ENCODE measurements at places on chromosomes 5 and 9.

- DNase-seq: no peak
These were observed 137.6 kb downstream of the ADGRV1 start for GRCh38 chr5:90696153-90696552.

DNA sequence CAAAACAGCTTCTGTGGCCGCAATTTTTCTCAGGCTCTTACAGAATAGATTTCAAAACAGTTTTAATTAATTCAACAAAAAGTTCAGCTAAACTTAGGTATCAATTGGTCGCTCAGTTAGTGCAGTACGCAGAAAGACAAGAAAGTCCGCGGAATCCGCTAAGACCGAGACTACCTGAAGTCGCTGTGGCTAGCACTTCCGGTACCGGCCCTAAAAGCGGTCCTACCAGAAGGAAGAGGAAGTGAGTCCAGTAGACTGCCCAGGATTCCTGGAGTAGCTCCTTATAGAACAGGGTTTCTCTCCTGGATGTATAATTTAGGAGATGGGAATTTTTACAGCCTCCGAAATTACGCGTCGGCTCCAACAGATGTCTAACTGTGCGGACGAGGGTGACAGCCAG lies 16.6 kb upstream of the PCDHB2 start:
- DNase-seq: no peak

GRCh38 chr9:73264631-73265030 lies 113.0 kb downstream of the ANXA1 start:
- no peak for DNase-seq

DNA sequence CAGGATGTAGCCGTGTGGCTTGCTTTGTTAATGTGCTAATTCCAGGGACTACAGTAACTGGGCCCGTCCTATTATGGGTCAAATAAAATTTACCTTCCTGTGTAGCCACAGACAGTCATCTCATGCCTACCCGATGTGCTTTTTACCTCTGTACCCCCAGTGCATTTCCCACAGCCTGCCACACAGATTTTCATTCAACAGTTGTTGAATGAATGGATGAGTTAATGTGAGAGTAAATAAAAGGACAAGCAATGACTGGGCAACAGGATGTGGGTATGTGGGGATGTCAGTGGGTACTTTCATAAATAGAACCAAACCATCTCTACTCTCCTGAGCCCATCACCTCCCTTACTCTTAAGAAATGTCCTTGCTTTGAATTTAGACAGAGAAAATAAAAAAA lies 441.2 kb upstream of the ZNF462 start:
- DNase-seq: no peak

GRCh38 chr5:39228596-39228995 lies 9.2 kb upstream of the FYB1 start:
- DNase-seq: no peak

GRCh38 chr9:70641031-70641430 lies 226.6 kb upstream of the KLF9 start:
- no peak for DNase-seq

DNA sequence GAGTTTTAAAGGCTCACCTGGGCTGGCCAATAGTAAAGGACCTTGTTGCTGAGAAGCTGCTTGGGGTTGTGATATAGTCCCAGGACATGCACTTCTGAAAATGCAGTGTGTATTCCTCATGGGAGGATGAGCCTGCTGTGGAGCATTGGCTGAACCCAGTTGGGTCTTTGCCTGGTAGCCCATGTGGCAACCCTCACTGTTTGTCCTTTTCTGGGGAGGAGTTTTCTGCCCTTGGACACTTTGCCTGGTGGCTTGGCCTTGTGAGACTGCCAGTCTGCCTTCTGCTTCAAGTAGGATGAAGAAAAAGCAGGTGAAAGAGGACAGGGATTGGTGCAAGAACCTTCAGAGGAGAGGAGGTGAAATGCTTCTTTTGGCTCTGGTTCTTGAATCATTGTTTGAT lies 4.0 kb downstream of the TENT4A start:
- DNase-seq: no peak

DNA sequence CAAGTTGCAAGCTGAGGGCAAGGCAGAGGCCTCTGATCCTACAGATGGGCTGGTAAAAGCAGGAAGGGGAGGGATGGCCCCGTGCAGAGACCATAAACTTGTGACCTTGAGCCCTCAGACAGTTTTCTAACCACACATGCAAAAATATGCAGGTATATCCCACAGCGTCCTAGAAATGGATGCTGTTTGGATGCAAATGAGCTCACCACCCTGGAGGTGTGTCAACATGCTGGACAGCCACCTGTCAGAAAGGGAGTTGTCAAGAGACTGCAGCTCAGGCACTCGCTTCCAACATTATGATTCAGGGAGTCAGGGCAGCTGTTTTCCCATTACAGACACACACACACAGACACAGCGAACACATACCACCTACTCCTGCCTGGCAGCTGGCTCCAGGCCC lies 97.3 kb upstream of the PANK3 start:
- no peak for DNase-seq

GRCh38 chr5:139193928-139194327 lies 4.2 kb downstream of the SIL1 start:
- DNase-seq: no peak

- DNase-seq: no peak
These were observed 206.6 kb downstream of the SEMA5A start for GRCh38 chr5:9339206-9339818.

DNA sequence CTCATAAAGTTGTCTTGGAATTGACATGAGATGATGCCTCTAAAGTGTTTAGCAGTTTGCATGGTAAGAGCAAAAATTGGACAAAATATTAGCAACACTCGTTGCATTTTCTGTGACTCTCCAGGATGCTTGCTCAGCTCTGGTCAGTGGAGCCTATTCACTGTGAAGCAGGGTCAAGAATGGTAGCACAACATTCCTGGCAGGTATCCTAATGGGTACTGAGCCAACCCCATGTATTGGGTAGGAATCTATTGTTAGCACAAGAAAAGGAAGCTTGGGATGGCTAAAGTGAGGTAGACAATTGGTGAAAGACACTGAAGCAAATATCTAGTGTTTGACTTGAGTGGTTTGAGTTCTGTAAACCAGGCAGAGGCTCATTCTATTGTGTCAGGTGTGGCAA lies 10.4 kb upstream of the ACTBL2 start:
- DNase-seq: no peak

- DNase-seq: no peak
These were observed 279.9 kb downstream of the ENC1 start for GRCh38 chr5:74360535-74361210.

DNA sequence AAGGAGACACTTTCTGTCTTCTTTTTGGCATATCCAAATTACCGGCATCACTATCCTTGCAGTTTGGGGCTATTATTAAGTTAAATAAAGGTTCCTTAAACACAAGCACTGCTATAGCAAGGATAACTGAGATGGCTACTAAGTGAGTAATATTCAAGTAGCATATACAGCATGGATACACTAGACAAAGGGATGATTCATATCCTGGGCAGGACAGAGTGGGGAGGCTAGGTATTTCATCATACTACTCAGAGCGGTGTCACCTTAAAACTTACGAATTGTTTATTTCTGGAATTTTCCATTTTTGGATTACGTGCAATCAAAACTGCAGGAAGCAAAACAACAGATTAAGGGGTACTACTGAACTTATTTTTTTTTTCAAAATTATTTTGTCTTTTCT lies 54.1 kb downstream of the FER start:
- DNase-seq: peak; percentile 72

DNA sequence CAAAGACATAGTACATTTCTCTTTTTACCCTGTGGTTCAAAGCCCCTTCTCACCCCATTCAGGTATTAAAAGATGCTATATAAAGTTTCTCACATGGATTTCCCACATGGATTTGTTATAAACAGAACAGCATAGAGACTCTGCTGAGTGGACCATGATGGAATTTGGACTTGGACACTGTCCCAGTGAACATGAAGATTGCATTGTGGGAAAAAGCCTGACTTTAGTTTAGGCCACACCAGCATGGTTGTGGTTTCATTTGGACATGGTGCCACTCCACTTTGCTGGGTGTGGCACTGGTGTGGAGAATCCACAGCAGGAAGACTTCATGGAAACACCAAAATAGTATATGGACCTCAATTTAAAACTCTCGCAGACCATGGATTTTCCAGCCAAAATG lies 124.6 kb downstream of the ARHGAP26 start:
- DNase-seq: peak; percentile 73

DNA sequence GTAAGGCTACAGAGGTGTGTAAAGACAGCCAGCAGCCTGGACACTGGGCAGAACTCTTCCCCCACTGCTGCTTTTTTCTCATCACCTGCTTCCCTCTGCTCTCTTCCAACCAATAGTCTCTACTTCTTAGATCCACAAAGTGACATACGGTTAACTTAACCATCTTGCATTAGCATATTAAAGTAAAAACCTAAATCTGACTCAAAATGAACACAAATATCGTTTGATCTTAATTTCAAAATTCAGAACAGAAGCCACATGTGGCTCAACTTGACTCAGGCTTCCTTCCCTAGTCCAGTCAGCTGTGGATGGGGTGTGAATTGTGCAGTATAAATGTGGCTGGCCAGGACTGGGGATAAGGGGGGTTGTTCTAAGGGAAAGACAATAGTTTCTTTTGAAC lies 114.3 kb downstream of the STARD4 start:
- DNase-seq: no peak

All from BJ (cell line).